Right forelimb (tissue), 1 donor: ENCODE measurements at places on chromosomes 4 and X.

DNA sequence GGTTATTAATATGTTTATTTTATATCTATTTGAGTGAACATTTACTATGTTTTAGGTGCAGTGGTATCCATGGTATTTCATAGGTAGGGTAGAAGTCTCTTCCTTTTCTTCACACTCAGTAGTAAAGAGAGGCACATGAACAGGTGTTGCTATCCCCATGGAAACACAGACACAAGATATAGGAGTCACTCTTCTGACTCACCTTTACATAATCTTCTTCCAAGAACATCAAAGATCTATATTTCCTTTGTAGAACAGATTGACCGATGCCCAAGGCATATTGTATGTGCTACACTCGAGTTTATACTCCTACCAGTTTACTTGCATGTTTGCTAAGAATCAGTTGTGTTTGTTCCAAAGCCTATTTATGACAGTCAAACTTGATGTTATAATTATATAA lies 1997.4 kb downstream of the C4orf33 start:
- no peak for DNase-seq

- peak; percentile 45 for DNase-seq
Observed at GRCh38 chrX:71181558-71181909, 36.9 kb downstream of the NLGN3 start.

- peak; percentile 74 for DNase-seq
Observed at GRCh38 chr4:140152751-140153418, 1.1 kb downstream of the MAML3 start.

DNA sequence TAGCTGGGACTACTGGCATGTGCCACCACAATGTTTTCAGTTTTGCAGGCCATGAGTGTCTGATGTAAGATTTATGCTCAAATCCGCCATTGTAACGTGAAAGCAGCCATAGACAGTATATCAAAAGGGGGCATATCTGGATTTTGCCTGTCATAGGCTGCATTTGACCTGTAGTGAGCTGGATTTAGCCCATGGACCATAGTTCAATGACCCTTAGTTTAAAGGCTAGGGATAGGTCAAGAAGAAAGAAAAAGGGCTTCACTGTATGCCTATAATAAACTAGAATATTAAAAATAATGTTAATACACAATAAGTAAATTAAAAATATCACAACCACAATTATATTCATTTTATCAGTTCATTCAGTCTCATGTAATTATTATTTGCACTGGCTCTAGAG lies 181.8 kb downstream of the STIM2 start:
- DNase-seq = no peak

GRCh38 chr4:2306773-2307410 lies 45.0 kb upstream of the MXD4 start:
- no peak for DNase-seq

- no peak for DNase-seq
Observed at GRCh38 chrX:8673201-8673600, 58.7 kb downstream of the ANOS1 start.

DNA sequence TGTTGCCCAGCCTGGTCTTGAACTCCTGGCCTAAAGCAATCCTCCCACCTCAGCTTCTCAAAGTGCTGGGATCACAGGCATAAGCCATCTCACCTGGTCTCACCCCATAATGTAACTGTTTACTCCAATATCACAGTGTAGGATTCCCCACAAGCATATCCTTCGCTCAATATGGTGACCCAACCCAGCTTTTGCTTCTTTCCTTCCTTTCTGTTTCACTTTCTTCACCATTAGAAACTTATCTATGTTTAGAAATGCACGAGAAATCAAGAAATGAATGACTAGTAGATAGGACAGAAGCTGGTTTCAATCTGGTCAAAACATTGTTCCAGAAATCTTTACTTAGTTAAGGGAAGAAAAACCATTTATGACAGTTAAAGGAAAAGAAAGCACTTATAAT lies 18.9 kb downstream of the TSPAN5 start:
- DNase-seq = no peak

DNA sequence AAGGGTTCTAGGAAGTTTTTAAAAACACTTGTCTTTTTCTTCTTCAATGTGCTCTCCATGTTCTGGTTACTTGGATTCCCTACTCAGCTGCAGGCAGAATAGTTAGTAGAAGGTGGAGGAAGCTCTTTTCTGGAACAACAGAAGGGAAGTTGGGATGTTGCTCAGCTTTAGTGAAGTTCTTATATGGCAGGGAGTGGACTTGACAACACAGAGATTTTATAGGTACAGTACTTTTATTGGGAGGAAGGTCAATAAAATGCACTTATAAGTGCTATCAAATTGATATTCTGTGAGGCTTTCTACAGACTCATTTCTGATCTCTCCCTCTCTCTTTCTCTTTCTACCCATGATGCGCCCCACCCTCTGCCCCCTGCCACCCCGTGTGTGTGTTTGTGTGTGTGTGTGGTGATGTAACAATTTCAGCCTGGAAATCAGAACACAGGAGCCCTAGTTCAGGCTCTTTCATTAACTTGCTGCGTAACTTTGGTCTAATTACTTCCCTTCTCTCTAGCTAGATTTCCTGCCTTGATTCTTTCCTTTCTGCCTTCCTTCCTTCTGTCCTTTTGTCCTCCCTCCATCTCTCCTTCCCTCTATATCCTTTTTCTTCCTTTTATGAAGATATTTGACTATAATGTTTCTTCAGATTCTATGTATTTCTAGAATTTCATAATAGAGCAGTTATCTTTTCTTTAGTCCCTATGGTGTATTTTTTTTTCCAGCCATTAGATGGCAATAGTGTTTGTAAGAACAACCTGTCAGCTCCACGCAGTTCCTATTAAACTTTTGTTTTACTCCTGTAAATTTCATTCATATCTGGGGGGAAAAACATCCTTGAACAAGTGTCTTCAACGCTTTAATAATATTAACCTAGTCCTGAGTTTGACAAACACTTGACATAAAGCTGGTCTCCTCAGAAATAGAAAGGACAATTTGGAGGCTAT lies 37.1 kb downstream of the HEPH start:
- DNase-seq = no peak

DNA sequence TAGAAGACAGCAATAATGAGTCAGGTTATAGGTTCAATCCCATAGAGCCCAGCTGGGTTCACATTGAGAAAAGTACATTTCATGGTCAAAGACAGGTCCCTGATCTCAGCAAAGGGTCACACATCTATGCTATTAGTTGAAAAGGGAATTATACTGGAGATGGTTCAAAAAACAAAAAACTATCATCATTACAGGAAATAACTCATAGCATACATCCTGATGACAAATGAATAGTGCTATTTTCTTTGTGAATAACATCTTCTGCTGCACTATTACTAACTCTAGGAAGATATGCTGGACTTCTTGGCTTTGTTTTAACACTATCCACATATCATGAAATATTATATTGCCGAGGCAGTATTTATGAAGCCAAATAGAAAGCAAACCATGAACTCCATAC lies 202.5 kb upstream of the MAB21L2 start:
- DNase-seq = no peak

GRCh38 chrX:9708923-9709553 lies 56.6 kb downstream of the GPR143 start:
- DNase-seq = peak; percentile 84

DNA sequence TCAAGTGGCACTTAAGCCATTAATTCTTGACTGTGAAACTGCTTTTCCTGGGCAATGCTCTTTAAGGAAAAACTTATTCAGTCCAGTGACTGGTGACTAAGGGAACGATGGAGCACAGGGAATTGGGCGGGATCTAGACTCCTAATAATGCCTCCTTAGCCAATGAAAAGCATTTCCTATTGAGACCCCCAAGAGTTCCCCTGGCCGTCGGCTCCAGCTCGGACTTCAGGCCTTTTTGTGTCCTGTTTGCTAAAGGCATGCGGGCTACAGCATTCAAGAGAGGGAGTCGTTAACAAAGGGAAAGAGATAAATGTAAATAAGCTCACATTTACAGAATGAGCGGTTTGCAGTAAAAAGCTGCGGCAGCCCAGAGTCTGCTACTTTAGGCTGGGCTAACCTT lies at the start of gene LPAR4:
LPAR4 (plus strand) TSS at position 232 of the 400 bp plus-strand sequence. CDS start 7,150 bp downstream, outside the sequence.
- peak; percentile 62 for DNase-seq

GRCh38 chr4:99832321-99832720 lies 15.7 kb downstream of the DAPP1 start:
- no peak for DNase-seq

GRCh38 chrX:7146020-7146702 lies 1.4 kb upstream of the STS start:
- DNase-seq = no peak

- no peak for DNase-seq
Observed at GRCh38 chrX:288561-288991, 7.4 kb downstream of the PLCXD1 start.

DNA sequence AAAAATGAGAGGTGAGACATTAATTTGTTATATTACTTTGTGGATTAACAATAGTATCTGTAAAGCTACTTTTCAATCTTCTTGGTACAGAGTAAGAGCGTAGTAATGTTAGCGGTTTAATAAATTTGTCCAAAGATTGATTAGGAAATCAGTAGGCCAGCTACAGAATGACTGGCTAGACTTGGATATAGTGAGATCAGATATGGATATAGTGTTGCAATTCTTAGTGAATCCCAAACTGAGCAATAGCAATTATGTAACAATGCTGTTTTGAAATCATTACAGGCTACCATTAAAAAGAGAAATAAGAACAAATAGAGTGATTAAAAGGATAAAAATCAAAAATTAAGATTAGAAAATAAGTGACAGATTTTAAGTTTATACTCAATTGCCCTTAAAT lies 847 bp upstream of the UGT2A2 start:
- no peak for DNase-seq

DNA sequence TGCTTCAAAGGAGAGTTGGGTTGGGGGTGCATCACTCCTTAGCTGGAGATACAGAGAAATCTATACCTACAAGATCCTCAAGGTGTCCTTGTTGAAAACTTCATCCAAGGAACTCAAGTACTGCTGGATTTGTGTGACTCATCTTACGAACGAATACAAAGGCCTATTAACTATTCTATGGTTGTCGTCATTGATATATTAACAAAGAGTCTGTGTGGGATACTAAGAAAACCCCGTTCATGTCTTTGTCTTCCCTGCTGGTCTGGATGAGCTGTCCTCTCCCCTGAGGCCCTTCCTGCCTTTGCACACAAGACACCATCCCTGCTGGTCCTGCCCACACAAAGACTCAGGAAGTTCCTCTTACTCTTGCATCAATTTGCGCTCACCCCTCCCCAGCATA lies 54.9 kb upstream of the IRF2 start:
- no peak for DNase-seq

DNA sequence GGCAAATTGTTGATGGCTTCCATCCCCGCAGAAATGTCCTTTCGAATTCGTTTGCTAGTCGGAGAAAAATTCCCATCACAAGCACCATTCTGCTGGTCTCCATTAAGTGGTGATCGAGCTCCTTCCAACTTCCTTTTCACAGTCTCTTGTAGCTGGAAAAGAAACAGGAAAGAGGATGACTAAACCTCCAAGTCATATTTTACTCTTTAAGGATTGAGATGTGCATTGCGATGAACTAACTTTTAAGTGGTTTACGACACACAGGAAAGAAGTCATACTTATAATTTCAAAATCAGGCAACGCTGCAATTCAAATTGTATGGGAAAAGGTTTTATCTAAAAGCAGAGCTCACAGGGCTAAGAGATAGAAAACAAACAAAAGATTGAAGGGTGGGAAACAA lies 225.2 kb downstream of the MGST2 start:
- no peak for DNase-seq

DNA sequence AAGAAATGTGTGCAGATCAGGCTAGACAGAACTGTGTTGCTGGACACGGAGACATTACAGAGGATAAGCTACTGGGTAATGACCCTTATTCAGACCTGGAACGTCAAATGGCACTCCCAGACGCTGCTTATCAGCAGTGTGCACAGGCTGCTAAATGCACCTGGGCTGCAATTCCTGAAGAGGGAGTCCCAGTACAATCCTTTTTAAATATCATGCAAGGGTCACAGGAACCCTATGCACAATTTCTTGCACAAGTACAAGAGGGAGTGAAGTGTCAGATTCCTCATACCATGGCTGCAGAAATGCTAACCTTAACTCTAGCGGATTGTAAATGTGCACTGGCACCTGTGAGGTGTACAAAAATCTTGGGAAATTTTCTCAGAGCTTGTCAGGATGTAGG lies 16.9 kb downstream of the SPIN2B start:
- no peak for DNase-seq

- no peak for DNase-seq
Observed at GRCh38 chr4:116374815-116375214, 710.6 kb downstream of the TRAM1L1 start.

DNA sequence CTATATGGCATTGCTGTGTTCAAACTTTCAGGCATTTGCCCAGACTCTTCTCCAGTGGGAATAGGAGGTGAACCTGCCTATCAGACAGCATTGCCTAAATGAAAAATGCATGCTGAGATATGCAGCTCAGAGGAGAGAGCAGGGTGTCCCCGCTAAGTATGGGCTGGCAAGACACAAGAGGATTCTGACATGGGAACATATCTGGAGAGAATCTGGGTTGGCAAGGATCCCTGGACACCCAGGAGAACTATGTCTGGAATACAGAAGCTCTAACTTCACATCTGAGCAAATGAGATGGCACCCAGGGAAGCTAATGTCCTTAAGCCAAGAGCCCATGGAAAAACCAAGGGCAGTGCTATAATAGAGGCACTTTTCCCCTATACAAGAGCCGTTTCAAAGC lies 18.4 kb downstream of the PPARGC1A start:
- no peak for DNase-seq

- no peak for DNase-seq
Observed at GRCh38 chr4:3071811-3072210, 2.5 kb downstream of the HTT-AS start.

DNA sequence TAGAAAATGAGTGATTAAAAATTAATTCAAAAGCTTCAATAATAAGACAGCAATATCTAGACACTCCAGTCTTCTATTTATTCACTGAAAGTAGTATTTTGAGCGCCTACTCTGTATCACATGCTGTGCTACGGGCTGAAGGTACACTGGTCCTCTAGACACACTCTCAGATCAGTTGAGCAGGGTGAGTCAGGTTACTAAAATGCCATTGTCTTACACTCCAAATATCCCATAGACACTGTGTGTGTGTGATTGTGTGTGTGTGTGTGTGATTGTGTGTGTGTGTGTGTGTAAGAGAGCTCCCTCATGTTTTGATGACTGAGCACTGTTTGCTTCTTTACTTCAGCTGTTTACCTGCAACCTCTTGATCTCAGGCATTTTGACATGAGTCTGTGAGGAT lies 342.8 kb upstream of the BOD1L1 start:
- no peak for DNase-seq

GRCh38 chr4:185275501-185275900 lies 66.1 kb downstream of the SNX25 start:
- DNase-seq = no peak

- DNase-seq = no peak
Observed at GRCh38 chr4:108458681-108459080, 161.7 kb upstream of the RPL34 start.

DNA sequence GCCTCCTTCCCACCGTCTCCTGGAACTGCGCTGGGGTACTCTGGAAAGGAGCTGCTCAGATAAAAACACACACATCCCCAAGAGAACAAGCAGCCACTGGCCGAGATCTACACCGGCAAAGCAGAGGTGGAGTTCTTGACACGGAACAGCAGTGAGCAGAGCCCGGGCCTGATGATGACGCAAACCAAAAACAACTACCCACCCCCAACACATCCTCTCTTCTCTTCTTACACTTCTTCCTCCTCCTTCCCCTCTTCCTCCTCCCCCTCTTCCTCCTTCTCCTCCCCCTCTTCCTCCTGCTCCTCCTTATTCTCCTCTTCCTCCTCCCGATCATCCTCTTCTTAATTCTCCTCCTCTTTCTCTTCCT lies 4.6 kb downstream of the PNMA5 start:
- no peak for DNase-seq

GRCh38 chr4:5712517-5712916 lies 1.5 kb downstream of the EVC start:
- DNase-seq = peak; percentile 13
